T-helper 2 cell (primary cell): ENCODE measurements at places on chromosomes 5 and 9.

DNA sequence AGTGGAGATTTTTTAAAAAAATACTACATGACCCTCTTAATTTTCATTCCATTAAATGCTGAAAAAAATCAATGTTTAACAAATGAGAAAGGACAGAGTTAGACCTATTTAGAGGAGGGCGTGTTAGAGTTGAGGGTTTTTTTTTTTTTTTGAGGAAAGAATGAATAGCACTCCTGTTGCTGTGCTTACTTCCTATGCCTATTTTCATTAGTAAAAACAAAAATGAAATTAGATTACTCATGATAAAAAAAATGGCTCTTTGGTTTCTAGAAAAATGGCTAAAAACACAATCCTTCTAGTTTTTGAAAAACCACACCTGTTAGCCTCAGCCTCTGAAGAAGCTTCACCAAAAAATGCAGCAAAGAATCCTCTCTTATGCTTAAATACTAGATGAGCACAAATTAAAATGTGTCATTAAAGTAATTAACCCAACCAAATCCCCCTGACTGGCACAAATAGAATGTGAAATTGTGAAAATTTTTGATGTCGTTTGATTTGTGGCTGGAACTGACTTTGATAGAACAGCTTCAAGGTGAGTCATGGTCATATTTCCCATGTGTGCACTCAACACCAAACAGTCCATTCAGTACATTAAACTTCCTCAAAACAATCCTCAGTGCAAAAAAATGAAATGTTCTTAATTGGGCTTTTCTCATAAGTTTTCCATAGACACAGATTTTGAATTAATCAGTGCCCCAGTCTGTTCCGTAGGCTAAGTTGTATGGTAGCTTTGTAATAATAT, 98.0 kb downstream of the MACIR start:
- DNase-seq: peak; percentile 27

GRCh38 chr9:14652729-14653377, 40.4 kb downstream of the ZDHHC21 start:
- no peak for DNase-seq

DNA sequence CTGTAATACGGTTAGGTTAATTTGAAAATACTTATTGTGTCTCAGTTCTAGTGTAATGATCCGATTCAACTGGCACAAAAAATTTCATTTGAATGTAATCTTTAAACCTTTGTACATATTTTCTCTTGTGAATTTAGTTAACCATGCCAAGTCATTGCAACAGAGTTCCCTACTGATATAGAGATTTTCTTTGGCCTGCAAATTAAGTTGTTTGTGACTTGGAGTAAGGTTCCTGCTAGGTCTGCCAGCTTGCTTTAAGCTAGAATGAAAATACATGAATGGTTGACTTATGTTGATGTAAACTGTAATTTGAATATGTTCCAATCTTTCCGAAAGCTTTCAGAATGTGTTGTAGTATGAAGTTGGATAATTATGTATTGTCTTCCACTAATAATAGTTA, 1004.1 kb upstream of the EDIL3 start:
- no peak for DNase-seq

GRCh38 chr9:12906646-12907045, 131.8 kb downstream of the LURAP1L start:
- DNase-seq: no peak

DNA sequence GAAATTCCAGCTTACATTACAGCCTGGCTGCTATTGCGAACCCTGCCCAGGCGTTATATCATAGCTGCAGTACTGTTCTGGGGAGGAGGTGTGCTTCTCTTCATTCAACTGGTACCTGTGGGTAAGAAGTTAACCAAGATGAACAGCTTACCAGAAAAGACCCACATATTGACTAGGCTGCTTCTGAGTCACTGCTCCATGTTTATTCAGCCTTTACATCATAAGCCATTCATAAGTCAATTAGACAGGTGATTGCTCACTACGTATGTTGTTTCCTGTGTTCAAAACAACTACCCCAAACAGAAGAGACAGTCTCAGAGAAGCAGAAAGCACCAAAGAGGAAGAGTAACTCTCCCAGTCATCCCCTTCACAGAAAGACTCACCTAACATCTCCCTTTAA, 34.7 kb upstream of the SLC22A5 start:
- DNase-seq: no peak

DNA sequence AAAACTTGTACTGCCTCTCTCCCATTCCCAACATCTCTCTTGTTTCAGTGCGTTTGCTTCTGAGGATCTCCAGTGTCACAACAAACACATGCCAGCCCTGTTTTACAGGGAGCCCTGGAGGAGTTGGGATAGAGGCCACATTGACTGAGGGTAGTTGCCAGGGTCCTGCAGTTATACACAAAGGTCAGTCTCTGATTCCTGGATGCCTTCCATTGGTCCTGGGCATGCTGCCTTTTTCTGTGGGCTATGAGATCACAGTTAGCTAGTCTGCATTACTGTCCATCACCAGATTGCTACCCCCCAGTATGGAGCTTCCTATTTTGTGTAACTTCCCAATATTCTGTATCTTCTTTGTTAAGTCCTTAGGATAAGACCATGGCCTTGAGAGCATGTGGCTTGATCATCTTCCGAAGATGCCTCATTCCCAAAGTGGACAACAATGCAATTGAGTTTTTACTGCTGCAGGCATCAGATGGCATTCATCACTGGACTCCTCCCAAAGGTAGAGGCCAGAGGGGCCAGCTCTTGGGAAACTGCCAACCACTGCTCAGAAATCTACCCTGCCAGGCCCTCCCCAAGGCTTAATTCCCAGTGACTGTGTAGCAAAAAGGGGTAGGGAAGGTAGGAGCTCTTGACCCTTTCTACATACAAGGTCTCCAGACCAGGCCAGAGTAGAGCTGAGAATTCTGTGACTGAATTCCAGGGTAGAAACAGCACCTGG, 9.5 kb downstream of the NUDT2 start:
- no peak for DNase-seq

DNA sequence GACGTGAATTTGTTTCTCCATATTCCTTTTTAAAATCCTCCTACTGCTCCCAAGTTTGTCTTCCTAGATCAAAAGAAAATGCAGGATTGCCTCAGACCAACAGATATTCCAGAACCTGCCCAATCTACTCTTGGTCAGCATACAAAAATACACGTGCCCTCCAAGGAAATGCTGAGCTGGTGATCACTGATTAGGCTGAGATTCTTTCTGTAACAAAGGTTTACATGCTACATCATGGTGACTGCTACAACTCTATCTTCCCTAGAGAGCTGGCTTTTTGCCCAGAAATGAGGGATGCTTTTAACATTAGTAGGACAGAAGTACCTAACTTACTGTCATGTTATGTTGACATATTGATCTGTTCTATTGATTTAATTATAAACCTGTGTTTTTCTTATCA, 35.5 kb downstream of the OR2Y1 start:
- DNase-seq: no peak
